ENCODE measurements at places on chromosomes 11 and 22.

GRCh38 chr11:10155793-10156490 lies 138.1 kb downstream of the SBF2 start:
- no peak for DNase-seq

GRCh38 chr11:86228269-86229038 lies 16.1 kb upstream of the EED start:
- DNase-seq = no peak

- no peak for DNase-seq
These were observed 97.8 kb downstream of the MYO18B start for GRCh38 chr22:25839755-25840154.

- DNase-seq = no peak
These were observed 855 bp upstream of the MS4A5 start for GRCh38 chr11:60428517-60428916.

GRCh38 chr22:31148953-31149627 lies 8.8 kb upstream of the PLA2G3 start:
- DNase-seq = no peak

- no peak for DNase-seq
These were observed 669 bp upstream of the GAL3ST1 start for GRCh38 chr22:30574997-30575671.

- DNase-seq = no peak
These were observed 39.7 kb downstream of the PPP6R3 start for GRCh38 chr11:68500206-68500605.

DNA sequence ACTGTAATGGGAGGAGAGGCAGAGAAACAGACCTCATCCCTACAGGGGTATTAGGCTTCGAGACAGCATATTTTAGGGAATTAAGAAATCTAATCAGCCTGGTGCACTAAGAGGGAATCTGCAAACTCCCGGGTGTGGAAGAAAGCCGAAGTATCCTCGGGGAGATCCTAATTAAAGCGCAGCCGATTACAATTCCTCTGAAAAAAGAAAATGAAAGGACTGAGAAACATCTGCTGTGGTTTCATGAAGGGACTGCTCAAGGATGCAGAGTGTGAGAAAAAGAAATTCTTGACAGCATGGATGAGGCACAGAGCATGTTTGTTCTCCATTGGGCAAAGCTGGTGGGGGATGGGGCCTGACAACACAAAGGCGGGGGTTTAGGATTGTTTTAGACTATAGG lies 290.0 kb upstream of the LARGE1 start:
- DNase-seq = no peak
